ENCODE measurements at places on chromosomes 12 and 14.

- no peak for DNase-seq
These were observed 7.6 kb upstream of the SPATS2 start for GRCh38 chr12:49359671-49360070.

- DNase-seq = no peak
These were observed 154.4 kb downstream of the PTPN11 start for GRCh38 chr12:112573141-112573540.

- peak; percentile 92 for DNase-seq
These were observed at the start of gene CCDC77 for GRCh38 chr12:401235-402028. TSS of gene CCDC77 (plus strand) at chr12:401644. CDS start at chr12:409384, 7,740 bp downstream.

- DNase-seq = no peak
These were observed 51.1 kb upstream of the AKAP6 start for GRCh38 chr14:32277998-32278397.

DNA sequence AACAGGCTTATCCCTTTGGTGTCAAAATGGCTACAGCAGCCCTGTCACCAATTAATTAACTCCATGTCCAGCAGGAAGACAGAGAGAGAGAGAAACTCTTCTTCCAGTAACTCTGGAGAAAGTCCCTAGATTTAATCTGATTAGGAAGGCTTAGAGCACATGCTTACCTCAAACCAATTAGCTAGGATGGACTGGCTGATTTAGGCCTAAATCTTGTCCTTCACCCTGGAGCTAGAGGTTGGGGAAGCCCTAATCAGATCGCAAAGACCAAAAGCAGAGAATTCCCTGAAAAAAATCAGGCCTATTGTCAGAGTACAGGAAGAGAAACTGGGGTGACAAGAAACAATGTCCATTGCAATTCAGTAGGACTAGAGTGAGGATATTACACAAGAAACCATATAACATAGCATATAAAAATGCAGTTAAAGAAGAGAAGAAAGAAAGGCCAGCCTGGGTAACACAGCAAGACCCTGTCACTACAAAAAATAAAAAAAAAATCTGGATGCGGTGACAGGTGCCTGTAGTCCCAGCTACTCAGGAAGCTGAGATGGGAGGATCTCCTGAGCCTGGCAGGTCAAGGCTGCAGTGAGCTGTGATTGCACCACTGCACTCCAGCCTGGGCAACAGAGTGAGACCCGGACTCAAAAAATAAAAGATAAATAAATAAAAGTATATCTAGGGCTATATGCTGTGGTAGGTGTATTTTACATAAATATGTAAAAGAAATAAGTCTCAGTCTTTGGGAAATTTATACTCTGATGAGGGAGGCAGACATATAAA, 34.9 kb upstream of the TUBA1A start:
- DNase-seq = no peak

DNA sequence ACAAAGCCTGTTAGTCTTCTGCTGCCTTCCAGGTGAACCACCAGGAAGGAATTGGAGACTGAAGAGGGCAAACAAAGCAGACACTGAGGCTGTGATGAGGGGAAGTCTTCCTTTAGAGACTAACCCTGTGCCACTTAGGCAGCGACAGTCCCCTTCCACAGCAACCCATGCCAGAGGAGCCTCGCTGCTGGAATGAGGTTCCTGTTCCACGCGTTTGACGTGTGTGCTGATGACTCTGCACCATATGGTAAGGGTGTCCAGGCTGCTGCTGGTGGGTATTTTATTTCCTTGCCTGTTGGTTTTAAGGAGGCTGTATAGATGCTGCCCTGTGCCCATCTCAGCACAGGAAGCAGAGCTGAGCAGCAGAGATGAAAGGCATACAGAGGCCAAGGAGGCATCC, 361.9 kb upstream of the FKBP4 start:
- DNase-seq = no peak

- DNase-seq = no peak
These were observed 948.1 kb downstream of the NRXN3 start for GRCh38 chr14:79118291-79118690.

DNA sequence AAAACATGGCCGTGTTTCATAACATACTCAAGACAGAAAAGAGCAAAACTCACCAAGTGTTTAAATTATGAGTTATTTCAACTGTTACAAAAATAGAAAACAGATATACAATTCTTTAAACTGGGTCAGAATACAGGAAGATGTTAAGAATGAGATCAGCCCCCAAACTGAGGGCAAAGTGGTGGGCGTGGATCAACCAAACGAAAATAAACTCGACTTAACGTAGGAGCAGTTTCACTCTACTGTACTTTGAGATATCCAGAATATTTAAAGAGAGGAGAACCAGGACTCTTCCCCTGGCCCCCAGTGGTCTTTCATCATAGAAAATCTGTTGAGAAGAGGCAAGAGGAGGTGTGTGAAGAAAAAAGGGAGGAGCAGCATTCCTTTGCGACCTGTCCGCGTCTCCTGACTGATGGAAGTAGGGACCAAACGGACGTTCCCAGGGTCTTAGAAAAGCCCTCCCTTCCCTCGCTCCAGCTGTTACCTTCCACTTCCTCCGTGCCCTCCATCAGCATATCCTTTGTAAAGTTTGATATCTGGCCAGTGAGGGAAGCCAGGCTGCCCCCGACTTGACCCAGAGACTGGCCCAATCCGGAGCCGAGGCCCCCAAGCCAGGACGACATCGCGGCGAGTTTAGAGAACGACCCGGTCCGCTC, 668 bp downstream of the TRIP11 start:
- DNase-seq = no peak

DNA sequence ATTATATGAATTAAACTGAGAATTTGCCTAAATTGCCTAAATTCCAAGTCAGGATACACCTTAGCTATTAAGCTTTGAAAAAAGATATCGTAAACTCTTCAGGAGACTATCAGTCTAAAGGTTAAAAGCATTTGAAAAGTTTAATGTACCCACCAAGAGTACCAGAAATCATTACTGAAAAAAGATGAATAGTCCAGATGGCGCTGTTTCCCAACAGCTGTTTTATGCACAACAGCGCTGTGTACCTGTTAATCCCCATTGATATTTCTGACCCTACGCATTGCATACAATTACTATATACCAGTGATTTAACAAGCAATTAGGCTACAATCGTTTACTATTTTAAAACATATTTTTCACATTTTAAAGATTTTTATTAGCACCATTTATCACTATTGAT, 185.0 kb downstream of the PLCZ1 start:
- DNase-seq = no peak

DNA sequence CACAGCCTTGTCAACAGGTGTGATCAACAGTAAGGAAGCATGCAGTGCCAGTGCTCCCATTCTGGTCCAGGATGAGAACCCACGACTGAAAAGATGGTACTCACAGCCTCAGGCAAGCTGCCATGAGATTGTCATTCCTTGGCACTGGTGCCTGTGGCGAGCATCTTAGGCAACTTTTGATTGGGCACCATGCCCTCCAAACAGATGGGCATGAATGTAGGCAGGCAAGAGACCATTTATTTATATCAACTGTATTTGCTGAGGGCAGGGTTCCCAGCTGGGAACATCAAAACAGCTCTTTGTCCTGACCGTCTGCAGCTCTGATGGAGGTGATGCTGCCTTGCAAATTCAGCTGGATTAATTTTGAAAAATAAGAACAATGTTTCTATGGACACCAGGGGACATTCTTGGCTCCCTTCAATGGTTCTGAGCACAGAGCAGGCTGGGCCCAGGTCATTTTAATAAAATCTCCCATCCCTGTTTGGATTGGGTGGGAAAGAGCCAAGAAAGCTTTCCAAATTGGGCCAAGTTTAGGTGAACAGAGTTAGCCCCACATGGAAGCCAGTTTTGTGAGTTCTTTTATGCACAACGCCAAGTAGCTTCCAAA, 522.5 kb downstream of the RMST start:
- no peak for DNase-seq

GRCh38 chr14:23523229-23524016, 28.1 kb downstream of the ZFHX2 start:
- no peak for DNase-seq

- DNase-seq = peak; percentile 21
These were observed 82.0 kb downstream of the CATSPERB start for GRCh38 chr14:91649930-91650329.

DNA sequence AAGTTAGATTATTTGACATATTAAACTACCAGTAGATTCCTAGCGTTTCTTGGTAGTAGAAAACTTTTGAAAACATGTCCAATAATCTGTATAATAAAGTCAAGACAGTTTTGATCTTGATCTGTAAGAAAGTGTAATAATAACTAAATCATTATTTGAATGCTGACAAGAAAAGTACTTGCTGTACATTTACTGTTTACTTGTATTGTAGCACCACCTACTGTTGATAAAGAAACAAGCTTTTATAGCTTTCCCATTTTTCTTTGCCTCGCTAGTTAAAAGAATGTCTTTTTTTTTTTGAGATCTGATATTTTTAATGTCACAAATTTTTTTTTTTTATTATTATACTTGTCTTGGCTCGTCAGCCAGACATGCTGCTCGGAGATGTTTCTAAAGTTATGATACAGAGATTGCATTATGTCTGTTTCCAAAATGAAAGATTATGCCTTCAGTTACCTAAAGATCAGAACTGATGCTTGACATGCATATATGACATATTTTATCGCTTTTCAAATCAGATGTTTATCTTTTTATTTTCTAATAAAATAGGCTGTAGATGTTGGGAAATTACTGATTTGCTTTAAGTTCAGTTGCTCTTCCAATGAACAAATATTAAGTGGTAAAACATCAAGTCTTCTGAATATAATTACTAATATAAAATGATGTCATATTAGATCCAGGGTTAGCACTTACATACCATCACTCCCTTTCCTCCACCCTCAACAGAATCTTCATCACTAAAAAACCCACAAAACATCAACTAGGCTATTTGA, 140.5 kb downstream of the AKAP6 start:
- DNase-seq = no peak

DNA sequence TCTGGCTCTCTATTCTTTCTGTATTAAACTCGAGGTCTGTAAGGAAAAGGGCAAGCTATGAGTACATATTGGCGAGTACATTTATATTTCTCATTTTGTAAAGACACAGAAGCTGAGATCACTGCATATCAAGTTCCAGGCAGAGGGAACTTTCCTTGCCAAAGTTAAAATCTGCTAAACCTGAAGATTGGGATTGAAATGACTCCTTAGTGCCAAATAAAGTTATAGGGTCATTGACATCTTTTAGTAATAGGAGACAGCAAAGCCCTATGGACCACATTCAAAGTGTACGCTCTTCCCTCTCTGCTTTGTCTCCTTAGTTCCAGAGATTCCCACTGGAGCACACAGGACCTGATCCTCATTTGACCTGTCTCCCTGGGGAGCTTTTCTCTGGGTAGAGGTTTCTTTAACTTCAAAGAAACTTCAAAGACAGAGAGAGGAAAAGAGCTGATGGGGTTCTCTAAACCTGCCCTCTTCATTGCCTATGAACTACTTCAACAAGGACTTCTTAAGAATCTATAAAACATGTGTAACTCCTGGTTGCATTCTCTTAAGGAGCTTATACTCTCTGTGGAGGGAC, 42.6 kb upstream of the PTPRR start:
- no peak for DNase-seq

GRCh38 chr14:63881926-63882325, 29.1 kb downstream of the SYNE2 start:
- DNase-seq = no peak

DNA sequence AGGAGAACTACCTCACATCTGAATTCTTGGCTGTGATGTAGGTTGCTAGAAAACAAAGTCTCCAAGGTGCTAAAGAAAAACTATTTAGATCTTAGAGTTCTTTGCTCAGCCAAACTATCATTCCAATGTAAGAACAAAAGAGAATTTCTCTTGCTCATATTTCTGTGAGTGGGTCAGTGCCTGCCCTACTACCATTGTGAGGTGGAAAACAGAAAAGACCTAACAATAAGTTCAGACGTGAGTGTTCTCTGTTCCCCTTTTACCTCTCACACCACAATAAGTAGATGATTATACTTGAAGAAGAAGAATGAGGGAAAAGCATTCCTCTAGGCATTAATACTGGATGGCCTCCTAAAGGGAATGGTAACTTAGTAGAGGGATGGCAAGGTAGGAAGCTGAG, 187.4 kb upstream of the KITLG start:
- no peak for DNase-seq

- no peak for DNase-seq
These were observed 184.9 kb downstream of the CALM1 start for GRCh38 chr14:90581745-90582144.

GRCh38 chr14:22265319-22266141, 323.5 kb downstream of the DAD1 start:
- DNase-seq = no peak

GRCh38 chr12:58580095-58580494, 340.2 kb downstream of the LRIG3 start:
- no peak for DNase-seq

DNA sequence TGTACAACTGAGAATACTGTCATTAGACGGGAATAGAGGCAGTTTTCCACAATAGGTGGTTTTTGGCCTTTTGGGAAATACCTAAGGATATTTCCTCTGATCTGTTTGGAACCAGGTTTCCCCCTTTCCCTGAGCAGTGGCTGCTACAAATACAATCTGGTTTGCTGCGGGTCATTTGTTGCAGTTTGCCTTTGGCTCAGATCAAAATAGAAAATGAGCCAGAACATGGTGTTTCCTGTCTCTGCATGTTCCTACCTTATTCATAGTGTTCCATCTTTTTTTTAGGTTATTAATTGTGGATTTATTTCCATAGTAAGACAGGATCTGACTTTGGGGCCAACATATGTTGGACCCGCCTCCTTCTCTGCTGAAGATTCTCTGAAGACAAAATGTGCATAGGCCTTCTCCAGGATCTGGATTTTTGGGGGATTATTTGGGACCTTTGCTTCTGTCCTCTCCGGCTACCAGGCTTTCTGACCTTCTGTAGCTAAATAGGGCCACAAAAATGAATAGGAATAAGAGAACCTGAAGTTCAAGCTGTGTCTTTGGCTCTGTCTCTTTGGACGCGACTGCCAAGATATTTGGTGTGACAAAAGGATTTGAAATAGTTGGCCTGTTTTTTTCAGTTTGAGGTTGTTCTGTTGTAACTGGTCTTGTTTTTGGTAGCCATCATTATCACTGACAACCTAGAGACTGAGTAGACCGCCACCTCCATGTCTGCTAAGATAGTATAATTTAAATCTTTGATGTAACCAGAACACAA, 146.9 kb downstream of the PRKCH start:
- DNase-seq = no peak

- DNase-seq = no peak
These were observed 19.3 kb downstream of the SLC25A3 start for GRCh38 chr12:98612696-98613334.

- DNase-seq = no peak
These were observed 37.3 kb upstream of the DIP2B start for GRCh38 chr12:50467439-50467838.

- no peak for DNase-seq
These were observed 671 bp downstream of the SPTB start for GRCh38 chr14:64878837-64879634.
